Calu3 (cell line): ENCODE measurements at places on chromosomes 4 and X. TPM values are rescaled to one million over a fixed set of nuclear protein-coding genes. Genes with fewer than 3 reads are reported as not detected.

ZFP42 gene
- not detected in 2 replicates for total RNA-seq

CLGN gene
- total RNA-seq, result 2.1 and 2.9 TPM in 2 replicates

- no peak overlapping the region for H3K27ac ChIP-seq
- DNase-seq, result no peak
- no peaks in the 10 kb centered on the region for H3K36me3 ChIP-seq
- H3K27me3 ChIP-seq, result peaks cover 5% of the 10 kb centered on the region
These were observed 14.4 kb downstream of the IL21 start for GRCh38 chr4:122606364-122607043.

- H3K4me1 ChIP-seq, result no peaks in the 10 kb centered on the region
- H3K4me3 ChIP-seq, result no peak overlapping the region
- H3K27me3 ChIP-seq, result no peaks in the 10 kb centered on the region
- no peak overlapping the region for H3K27ac ChIP-seq
- H3K36me3 ChIP-seq, result no peaks in the 10 kb centered on the region
These were observed 73.5 kb upstream of the CAMK2D start for GRCh38 chr4:113835005-113835404.
